ENCODE measurements at places on chromosomes 12 and 14. TPM values are rescaled to one million over a fixed set of nuclear protein-coding genes. Genes with fewer than 3 reads are reported as not detected.

DNA sequence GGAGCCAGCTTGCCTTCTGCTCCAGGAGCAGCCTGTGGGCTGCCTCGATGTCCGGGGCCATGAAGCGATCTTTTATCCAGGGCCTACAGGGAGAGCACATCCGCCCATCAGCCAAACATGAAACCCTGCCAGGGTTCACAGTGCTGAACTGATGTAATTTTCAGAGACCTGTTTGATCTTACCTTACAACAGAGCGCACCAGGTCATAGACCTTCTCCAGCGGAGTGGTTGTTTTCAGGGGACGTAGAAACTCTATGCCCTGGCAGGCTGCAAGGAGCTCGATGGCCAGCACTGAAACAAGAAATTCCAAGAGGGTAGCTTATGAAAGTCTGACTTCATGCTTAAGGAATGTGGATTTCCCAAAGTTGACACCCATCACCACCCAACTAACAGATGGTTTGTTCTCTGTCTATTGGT is 19.7 kb downstream of the HAL start:
- no peak for DNase-seq

GRCh38 chr12:107547389-107547788 is 138.2 kb upstream of the PWP1 start:
- no peak for DNase-seq

- DNase-seq: no peak
Observed at GRCh38 chr14:104350463-104351185, 212.2 kb downstream of the KIF26A start.

DNA sequence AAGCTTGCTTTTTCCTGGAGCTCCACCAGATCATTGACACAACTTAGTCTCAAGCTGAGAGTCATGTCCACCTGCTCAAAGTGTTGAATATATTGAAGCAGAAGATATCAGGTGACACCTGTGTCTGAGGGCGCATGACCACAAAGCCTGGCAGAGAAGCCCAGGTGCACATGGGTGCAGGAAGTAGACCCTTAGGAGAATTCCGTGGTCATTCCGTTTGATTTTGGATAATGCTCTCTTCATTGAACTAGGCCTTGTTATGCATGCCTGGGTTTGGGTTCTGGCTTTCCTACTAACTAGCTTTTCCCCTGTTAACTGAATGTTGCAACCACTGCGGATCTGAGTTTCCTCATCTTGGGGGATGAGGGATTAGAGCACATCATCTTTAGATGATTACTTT is 7.1 kb downstream of the ARHGDIB start:
- no peak for DNase-seq

- DNase-seq: no peak
Observed at GRCh38 chr12:68356060-68356695, 24.0 kb upstream of the MDM1 start.

DNA sequence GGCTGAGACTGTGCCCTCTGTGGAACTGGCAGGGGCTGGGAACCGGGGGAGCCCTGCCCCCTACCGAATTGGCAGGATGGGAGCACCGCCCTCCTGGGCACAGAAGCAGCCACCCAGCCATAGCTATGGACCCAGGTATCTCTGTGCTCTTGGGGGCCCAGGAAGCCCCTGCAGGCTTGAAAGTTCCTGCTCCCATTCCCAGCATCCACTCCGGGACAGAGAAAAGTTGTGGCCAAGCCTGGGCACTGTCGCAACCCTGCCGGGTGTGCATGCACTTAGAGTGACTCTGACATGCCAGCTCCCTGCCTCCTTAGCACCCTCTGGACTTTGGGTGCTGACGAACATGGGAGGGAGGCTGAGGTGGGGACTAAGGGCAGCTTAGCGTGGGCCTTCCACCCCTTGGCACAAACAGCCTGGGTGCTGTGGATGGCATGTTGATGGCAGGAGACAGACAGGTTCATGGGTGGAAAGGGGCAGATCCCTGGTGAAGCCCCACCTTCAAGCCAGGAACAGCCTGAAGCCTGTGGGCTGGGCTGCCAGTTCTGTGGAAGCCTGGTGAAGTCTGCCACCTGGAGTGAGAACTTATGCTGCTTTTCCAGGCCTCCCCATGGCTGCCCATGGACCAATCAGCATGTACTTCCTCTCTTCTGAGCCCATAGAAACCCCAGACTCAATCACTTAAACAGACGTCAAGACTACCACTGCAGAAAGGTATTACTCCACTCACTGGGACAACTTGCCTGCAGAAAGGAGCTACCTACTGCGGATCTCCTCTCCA is 279.0 kb downstream of the ATXN7L3B start:
- DNase-seq: no peak

GRCh38 chr14:62015243-62015642 is 253.0 kb downstream of the SNAPC1 start:
- no peak for DNase-seq

- no peak for DNase-seq
Observed at GRCh38 chr14:101118746-101119591, 215.4 kb upstream of the RTL1 start.

The AHNAK2 gene
- 26.9 TPM for total RNA-seq

The PRB2 gene
- total RNA-seq: not detected

The LIN7A gene
- total RNA-seq: 34.0 TPM

The LHX5 gene
- not detected for total RNA-seq

The GYS2 gene
- total RNA-seq: 0.08 TPM
